Activated CD8-positive, alpha-beta memory T cell treated with anti-CD3 and anti-CD28 coated beads, Interleukin-2, amount 50 U/mL, for 48 hours (primary cell): ENCODE measurements at places on chromosomes 1 and 21.

DNA sequence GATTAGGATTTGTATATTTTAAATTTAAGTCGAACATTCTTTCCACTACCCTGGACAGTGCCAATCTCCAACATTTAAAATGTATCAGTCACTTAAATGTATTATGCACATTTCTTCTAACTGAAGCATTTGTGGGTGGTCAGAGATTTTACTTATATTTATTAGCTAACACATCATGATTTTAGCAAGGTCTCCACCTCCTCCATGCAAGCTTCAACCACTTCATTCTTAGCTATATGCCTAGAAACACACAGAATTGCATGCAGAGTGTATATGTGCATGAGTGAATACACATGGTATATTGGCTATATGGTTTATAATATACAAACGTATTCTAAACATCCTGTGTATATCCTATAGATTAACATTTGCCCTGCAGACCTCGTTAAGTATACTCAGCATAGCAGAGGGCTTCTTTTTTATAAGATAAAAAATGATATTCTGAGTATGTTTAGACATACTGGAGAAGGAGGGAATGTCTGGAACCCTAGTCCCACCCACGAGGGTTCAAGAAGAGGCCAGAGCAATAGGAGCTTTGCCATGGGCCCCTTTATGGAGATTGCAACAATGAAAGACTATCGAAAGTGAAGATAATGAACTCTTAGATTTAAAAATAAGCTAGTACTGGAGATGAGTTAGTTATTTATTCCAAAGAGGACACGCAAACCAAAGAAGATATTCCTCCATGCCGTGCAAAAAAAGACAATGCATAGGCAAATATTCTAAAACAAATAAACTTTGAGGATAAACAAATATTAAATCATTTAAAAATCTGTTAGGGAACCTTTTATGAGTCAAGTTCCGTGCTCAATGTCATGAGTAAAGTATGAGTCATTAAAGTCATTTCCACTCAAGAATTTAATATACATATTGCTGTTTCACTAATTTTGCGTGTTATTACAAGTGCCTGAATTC, 480.4 kb downstream of the SIPA1L2 start:
- DNase-seq = no peak

GRCh38 chr1:112263042-112263441, 133.0 kb upstream of the CTTNBP2NL start:
- no peak for DNase-seq

DNA sequence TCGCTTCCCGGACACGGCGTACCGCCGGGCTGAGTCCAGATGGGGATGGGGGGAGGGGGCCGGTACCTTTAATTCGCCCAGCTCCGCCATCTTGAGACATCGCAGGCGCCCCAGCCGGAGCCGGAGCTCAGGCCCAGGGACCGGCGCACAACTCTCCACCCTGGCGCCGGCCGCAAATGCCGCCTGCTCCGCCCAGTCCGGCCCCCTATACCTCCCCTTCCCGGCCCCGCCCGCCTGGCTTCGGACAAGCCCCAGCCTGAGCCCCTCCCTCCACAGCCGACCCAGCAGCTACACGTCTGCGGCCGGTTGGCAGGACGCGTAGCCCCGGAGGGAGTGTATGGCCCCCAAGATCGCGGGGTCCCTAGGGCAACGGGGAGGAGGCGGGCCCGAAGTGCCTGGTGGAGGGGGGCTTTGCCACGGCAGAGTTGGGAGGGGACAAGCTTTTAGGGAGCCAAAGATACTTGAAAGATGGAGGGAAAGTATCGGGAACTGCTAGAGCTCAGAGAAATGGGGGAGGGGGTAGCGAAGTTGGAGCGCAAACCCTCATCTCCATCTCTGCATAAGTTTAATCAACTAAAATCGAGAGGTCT, at the start of gene PIAS3:
Gene PIAS3 (minus strand): TSS at position 181 of the 590 bp plus-strand sequence. CDS start 91 bp downstream, at position 90.
- peak; percentile 93 for DNase-seq

GRCh38 chr1:245550720-245551043, 395.9 kb downstream of the KIF26B start:
- no peak for DNase-seq

- DNase-seq = no peak
Measured at GRCh38 chr1:226990133-226990716, 50.1 kb downstream of the COQ8A start.

- no peak for DNase-seq
Measured at GRCh38 chr1:50458507-50458906, 35.3 kb upstream of the DMRTA2 start.

- no peak for DNase-seq
Measured at GRCh38 chr1:162224267-162224666, 152.4 kb downstream of the SPATA46 start.

- DNase-seq = no peak
Measured at GRCh38 chr1:203451836-203452784, 23.5 kb upstream of the PRELP start.

GRCh38 chr1:175252561-175252960, 60.0 kb upstream of the KIAA0040 start:
- no peak for DNase-seq

DNA sequence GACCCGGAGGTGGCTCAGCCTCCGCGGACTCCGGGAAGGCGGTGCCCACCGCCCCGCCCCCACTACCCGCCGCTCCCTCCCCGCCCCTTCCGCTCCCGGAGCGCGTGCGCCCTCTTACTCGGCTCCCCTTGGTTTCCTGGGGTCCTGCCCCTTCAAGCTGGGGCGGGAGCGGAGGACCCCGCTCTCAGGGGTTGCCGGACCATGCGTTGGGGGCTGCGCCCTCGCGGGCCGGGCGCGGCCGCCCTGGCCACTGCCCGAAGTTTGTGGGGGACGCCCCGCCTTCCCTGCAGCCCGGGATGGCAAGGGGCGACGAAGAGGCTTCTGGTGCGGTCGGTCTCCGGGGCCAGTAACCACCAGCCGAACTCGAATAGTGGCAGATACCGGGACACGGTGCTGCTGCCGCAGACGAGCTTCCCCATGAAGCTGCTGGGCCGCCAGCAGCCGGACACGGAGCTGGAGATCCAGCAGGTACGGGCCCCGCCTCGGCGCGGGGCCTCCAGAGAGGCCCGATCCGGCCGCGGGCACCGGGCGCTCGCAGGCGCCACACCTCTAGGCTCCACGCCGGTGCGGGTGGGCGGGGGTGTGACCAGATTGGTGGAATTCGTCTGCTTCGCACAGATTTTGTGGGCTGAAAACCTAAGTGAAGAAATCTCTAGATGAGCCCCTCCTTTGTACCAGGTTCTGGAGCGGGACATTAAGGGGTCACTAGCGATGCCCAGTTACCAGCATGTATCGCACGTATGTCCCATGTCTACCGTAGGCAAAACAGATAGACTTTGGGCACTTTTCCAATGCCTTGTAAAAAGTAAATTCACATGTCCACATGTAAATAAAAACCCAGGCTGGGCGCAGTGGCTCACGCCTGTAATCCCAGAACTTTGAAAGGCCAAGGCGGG, at the start of gene IARS2:
Gene IARS2 (plus strand): TSS at position 117 of the 896 bp plus-strand sequence. CDS start 85 bp downstream, at position 202.
- DNase-seq = peak; percentile 93

DNA sequence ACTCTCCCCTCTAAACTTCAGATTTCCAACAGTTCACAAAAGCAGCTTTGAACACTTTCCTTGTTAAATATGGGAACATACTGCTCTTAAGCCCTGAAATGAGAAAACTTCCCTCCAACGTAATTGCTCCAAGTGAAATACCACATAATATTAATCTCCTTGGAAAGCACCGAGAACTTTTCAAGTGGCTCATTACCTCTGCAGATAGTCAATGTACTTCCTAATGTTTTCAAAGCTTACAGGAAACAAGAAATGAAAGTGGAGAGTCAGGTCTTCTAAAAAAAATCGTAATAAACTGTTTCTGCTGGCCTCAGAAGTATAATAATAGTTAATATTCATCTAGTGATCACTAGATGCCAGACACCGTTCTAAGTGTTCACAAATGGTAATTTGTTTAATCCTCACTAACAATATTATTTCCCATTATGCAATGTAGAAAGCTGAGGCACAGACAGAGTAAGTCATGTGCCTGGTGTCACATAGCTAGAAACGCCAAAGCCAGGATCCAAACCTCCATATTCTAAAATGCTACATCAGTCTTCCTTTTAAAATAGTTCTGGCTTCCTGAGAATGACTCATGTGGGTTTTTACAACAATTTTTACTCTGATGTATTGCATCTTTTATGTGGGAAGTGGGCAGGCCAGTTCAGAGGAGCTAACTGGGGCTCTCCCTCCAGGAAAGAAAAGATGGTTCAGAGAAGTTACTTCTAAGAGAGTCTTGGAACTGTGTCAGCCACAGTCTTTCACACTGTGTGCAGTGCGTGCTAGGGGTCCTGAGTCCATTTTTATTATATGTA, 177.2 kb downstream of the PLPPR4 start:
- DNase-seq = no peak

DNA sequence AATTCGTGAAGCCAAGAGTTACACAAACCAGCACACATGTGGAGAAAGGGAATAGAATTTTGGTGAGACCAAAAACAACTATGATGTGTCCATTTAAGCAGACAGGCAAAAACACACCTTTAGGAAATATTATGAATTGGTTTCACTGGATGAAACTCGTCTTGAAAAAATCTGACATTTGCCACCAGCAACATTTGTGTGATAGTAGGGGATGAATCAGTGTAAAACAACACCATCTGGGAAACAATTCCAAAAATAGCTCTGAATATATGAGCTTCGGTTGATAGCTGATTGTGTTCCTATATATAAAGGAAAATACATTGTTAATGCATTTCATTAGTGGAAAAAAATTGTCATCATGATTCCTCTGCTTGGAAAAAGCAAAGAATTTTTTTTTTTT, 327.8 kb downstream of the PAPPA2 start:
- DNase-seq = no peak

DNA sequence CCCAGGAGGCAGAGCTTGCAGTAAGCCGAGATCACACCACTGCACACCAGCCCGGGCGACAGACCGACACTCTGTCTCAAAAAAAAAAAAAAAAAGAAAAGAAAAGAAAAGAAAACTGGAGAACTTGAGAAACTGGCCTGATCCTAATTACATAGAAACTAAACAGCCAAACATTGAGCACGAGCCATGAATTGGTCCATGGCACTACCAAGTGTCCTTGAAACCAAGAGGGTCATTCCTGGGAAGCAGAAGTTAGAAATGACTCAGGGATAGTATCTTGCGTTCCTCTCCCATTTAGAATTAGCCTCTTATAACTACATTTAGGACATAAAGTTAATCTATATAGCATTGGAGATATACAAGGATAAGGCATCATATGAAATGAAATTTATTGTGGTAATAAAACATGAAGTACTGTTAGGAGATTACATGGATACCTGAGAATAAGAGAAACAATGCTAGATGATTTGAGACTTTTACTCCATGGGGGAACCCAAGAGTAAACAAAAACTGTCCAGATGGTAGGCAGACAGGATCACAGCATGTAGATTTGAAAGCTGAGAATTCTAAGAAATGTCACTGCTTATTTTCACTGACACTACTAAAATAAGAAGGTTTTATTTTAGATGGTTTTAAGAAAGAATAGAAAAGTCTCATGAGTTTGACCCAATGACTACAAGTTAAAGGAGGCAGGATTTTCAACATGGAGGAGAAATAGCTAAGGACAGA, 39.5 kb upstream of the CPLANE2 start:
- no peak for DNase-seq

- peak; percentile 80 for DNase-seq
Measured at GRCh38 chr1:28199328-28200233, 23.1 kb upstream of the PTAFR start.

GRCh38 chr1:99306644-99307043, 42.4 kb downstream of the PLPPR4 start:
- DNase-seq = no peak

DNA sequence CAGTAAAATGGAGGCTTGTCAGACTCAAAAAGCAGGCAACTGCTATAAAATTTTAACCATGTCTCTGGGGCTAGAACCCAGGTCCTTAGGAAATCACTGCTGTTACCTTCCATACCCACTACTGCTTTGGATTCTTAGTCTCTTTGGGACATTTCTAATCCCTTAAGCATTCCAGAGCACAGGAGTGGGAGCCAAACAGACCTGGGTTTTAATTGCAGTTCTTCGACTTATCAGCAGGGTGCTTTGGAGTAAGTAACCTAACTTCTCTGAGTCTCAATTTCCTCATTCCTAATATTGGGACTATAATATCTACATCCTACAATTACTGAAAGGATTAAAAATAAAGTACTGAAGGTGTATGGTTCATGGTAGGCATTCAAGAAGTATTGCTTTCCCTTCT, 161.0 kb upstream of the BEND5 start:
- no peak for DNase-seq
